CD4-positive, alpha-beta T cell treated with Interleukin-21 for 1 hour (primary cell): ENCODE measurements at places on chromosomes 11 and 22.

- DNase-seq: no peak
These were observed 120.6 kb upstream of the LMO1 start for GRCh38 chr11:8384199-8384821.

GRCh38 chr11:76626266-76626665 is 44.3 kb downstream of the LRRC32 start:
- no peak for DNase-seq

GRCh38 chr22:39496131-39496838 is 5.8 kb upstream of the MIEF1 start:
- peak; percentile 53 for DNase-seq

DNA sequence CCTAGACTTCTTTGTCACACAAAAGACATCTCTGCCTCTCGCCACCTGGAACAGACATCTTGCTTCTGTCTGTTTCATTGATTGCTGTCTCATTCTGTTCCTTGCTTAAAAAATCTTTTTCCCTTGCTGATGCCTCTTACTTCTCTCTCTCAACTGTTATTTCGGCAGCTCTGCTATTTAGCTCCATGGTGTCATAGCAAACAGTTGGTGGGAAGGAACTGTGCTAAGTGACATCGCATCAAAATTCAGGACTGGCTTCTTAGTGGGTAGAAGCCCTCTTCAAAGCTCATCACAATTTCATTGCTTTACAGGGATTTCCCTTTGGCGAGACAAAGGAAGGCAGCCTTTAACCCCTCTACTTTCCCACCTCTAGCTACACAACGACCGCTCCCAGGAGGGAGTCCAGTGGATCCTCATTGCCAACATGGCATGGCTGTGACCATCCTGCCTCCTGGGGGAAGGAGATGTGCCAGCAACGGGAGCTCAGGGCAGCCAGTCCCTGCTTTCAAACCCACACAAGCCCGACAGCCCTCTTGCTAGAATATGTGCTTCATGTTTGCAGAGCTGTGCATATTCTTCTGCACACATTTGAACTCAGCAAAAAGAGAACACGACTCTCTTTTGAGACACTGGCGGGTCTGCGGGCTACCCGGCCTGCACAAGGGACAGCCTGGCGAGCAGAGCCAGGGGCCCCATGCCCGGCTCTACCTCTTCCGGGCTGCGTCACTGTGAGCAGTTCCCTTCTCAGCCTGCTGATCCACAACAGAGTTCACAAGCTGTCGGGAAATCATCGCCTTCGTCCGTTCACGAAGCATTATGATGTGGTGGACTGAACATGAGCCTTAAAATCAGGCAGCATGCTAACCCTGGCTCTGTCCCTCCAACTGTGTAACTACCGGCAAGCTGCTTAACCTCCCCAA is 51.1 kb upstream of the JAM3 start:
- no peak for DNase-seq

GRCh38 chr22:22993184-22993583 is 77.1 kb upstream of the GNAZ start:
- DNase-seq: no peak

GRCh38 chr22:43113526-43114251 is 3.1 kb downstream of the BIK start:
- no peak for DNase-seq

GRCh38 chr22:22802339-22802970 is 85.2 kb upstream of the IGLL5 start:
- DNase-seq: peak; percentile 64

GRCh38 chr11:43957571-43957970 is 15.1 kb downstream of the C11orf96 start:
- no peak for DNase-seq

GRCh38 chr22:44277386-44278135 is 35.2 kb downstream of the SHISAL1 start:
- no peak for DNase-seq

DNA sequence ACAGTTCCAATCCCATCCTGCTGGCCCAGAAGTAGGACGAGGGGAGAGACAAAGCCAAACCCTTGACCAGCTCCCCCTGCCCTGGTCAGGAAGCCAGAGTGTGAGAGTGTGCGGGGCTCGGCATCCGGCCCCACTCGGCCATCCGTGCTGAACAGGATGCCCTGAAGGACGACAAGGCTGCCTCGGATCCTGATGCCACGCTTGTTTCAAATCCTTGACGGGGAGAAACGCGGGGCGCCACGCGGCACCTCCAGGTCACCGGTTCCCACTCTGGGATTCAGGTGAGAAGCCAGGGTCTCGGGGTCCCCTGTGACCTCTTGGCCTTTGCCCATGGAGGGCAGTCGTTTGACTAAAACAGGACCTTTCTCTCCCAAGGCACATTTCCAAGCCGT is 167.8 kb downstream of the BRD1 start:
- DNase-seq: no peak

DNA sequence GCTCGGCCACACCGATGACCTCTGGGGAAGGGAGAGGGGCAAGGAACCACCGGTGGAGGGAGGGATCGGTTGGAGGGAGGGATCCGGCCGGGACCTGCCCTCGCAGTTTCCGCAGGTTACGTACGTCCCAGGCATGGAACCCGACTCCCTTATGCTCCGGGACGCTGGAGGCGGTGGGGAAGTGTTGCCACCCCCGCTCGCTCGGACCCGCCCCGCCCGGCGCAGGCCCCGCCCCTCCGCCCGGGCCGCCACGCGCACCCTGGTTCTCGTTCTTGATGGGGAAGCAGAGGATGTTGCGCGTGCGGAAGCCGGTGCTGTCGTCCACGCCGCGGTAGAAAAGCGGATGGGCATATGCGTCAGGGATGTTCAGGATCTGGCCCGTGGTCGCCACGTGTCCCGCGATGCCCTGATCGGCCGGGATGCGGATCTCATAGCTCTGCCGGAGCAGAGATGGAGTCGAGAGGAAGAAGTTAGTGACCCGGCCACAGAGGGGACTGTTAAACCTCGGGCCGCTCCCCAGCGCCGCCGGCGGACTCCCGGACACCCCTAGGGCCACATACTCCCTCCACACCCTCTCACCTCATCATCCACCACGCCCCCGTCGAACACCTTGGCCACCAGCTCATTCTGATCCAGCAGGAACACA is 89.8 kb downstream of the PDE2A start:
- DNase-seq: peak; percentile 75

- no peak for DNase-seq
These were observed 153.0 kb upstream of the LRRC4C start for GRCh38 chr11:41612415-41612814.

DNA sequence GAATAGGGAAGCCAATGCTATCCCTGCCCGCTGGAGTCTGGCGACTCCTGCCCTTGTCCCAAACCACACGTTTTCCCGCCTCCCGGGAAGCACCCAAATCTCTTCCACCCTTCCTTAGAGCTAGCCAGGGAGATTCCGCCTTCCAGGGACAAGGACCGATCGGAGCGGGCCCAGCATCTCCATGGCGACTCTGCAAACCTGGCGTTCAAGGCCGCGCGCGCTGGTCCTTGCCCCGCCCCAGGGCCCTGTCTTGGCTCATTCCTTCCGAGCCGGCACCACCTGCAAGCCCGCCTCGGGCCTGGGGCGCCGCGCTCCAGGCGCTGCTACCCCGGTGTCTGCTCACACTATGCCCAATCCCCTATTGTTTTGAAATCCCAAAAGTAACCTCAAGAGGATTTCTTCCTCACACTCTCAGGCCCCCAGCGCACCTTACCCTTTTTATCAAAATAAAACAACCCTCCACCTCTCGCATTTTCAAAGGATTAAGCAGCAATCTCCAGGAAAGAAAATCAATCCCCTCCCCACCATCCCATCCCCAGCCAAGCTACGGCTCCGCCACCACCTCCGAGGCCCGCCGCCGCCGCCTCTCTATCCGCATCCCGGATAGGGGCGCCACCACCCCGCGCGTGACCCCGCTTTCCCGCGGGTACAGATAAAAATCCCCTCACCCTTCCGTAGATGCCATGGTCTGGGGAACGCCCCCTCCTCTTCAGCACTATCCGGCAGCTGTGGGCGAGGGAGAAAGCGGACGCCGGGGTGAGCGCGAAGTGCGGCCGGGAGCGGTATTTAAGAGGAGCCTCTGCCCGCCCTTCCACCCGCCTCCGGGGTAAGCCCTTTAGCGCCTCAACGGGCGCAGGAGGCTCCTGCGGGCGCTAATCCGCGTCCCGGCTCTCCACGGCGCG is 825 bp downstream of the SLC1A2 start:
- no peak for DNase-seq

DNA sequence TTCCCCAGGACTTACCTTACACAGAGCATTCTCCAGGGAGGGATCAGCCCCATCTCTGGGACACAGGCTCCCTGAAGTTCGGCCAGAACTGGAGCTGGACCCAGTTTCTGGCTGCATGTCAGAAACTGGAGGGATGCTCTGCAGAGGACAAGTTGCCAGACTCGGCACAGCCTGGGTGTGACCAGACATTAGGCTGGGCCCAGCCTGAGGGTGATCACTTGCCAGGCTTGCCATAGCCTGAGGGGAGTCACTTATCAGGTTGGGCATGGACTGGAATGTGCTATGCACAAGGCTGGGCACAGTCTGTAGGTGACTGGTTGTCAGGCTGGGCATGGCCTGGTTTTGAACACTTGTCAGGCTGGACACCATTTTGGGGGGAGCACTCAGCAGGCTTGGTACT is 30.7 kb upstream of the STK33 start:
- no peak for DNase-seq

DNA sequence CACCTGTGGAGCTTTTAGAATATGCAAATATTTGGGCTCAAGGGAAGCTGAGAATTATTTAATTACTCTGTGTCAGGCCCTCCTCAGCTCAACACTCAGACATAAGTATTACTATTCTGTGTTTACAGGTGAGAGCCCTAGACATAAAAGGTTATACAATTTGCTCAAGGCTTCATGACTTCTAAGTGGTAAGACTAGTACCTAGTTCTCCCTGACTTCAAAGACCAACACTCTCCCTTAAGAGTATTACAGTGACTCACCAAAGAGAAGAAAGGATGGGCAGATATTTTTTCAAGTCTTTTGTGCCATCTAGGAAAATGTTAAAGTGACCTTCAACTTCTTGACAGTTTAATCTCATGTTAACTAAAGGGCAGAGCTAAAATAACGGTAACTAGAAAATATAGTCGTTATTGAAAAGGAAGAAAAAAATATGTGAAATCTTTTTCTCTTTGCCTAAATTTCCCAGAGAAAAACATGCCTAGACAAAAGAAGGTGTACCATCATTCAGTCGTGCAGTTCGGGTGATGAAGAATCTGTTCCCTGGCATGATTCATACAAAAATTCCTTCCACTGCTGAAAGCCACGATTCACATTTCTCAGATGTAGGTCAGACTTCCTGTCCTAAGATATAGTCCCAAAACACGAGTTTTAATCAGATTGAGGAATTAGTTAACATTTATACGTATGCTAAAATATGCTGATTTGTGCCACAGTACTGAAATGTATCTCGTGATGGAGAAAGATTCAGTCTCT is 849.1 kb upstream of the API5 start:
- no peak for DNase-seq

GRCh38 chr11:132751516-132752250 is 780.6 kb downstream of the OPCML start:
- no peak for DNase-seq

DNA sequence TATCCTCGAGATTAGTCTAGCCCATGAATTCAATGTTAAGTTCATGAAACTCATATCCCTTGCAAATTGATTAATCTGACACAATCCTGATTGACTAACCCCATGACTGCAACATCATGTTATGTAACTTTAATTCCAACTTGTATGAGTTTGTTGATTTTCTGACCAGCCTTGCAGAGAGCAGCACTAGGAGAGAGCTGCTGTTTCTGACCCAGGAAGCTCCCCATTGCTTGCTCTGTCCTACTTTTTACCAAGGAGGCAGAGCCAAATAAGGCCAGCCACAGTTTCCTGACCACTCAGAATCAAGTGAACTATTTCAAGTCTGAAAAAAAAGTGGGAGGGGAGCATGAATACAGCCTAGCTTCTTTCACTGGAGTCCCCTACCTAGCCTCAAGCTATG is 13.2 kb downstream of the MPZL3 start:
- DNase-seq: no peak

DNA sequence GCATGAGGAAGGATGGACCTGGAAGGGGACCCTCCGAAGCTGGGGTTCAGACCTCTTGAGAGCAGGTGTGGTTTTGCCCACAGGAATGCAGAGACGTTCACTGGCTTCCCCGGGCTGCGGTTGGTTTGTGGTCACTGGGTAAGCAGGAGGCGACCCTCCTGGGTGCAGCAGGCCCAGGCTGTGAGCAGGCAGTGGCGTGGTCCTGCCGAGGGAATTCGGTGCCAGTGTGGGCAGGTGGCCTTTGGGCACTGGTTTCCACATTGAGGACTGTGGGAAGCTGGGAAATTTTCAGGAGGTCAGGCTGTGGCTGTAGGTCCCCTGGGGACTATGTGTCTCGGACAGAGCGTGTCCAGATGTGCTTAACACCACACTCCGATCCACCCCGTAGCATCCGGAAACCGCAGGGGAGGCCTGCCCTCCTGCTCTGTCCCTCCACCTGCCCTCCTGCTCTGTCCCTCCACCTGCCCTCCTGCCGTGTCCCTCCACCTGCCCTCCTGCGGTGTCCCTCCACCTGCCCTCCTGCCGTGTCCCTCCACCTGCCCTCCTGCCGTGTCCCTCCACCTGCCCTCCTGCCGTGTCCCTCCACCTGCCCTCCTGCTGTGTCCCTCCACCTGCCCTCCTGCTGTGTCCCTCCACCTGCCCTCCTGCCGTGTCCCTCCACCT is 27.5 kb downstream of the TPCN2 start:
- DNase-seq: no peak

GRCh38 chr22:46165977-46166376 is 15.7 kb downstream of the PPARA start:
- DNase-seq: no peak

DNA sequence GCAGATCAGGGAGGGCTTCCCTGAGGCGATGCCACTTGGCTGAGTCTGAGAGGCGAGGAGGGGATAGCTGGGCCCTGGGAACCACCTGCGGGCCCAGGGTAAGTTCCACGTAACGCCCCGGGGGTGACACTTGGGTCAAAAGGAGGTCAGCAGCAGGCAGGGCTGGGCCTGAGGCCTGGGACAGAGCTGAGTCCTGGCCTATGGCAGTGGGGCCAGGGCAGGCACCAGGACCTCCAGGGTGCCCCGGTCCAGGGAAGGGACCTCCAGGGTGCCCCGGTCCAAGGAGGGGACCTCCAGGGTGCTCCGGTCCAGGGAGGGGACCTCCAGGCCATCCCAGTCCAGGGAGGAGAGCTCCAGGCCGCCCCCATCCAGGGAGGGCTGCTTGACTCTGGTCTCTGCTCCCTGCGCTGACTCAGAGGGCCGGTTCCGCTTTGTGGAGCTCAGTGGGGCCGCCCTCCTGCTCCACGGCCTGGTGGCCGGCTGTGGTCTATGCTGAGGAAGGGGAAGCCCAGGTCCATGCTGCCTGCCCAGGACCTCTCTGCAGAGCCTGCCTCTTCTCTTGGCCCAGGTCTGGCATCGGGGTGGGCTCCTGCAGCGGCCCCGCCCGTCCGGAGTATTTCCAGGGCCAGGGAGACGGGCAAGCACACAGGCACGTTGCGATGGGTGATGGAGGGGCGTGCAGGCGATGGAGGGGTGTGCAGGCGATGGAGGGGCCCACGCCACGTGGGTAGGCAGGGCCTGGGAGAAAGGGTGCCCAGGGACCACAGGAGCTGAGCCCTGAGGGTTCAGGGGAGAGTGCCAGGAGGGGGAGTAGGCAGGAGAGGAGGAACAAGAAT is 19.5 kb upstream of the WNT7B start:
- no peak for DNase-seq
